Endothelial cell of umbilical vein (primary cell): ENCODE measurements at places on chromosomes 2 and 18. TPM values are rescaled to one million over a fixed set of nuclear protein-coding genes. Genes with fewer than 3 reads are reported as not detected.

The CCDC148 gene
- 0.04 TPM in 1 of 2 replicates, not detected in the other for polyA plus RNA-seq

The EVX2 gene
- polyA plus RNA-seq: not detected in 2 replicates

The APCDD1 gene
- 1.4 and 1.5 TPM in 2 replicates for polyA plus RNA-seq

GRCh38 chr2:156401861-156402260 is 34.3 kb upstream of the GPD2 start:
- DNase-seq: no peak

- no peak for DNase-seq
Observed at GRCh38 chr18:36302676-36303075, 5.2 kb downstream of the FHOD3 start.

DNA sequence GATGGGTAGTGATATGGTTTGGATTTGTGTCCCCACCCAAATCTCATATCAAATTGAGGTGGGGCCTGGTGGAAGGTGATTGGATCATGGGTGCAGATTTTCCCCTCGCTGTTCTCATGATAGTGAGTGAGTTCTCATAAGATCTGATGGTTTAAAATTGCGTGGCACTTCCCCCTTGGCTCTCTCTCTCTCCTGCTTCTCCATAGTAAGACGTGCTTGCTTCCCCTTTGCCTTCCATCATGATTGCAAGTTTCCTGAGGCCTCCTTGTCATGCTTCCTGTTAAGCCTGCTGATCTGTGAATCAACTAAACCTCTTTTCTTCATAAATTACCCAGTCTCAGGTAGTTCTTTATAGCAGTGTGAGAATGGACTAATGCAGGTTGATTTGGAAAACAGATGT is 223.2 kb upstream of the APCDD1 start:
- DNase-seq: no peak

- DNase-seq: no peak
Observed at GRCh38 chr18:48165111-48165866, 234.8 kb upstream of the SMAD2 start.

- no peak for DNase-seq
Observed at GRCh38 chr2:145524836-145525235, 1004.9 kb upstream of the ZEB2 start.

DNA sequence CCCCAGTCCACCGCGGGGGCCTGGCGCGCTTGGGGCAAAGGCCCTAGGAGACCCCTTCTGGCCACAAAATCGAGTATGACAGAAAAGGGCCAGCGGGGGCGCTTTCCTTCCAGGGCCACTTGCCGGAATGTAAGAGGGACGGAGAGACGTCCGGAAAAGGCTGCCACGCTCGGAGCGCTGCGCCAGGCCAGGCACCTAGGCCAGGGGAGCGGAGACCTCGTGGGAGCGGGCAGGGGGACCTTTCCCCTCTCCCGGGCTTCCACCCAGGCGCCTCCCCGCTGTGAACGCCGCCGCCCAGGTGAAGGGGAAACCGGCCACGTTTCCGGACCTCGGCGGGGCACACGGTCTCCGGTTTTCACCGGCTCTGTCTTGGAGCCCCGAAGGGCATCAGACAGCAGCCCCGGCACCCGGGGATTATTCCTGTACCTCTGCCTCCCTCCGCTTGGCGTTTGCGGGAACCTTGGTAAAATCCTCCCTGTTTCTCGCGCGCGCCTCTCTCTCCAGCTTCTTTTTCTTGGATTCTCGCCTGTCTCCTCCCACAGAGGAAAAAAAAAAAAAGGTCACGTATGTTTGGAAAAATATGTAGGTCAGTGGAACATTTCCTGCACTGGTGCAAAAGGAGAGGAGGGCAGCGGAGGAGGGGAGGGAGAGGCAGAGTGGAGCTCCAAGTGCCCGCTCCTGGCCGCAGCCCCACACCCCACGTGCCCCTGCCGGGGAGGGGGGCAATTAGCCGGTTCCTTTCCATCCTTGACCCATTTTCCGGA is 1.2 kb upstream of the NPAS2 start:
- DNase-seq: peak; percentile 90

DNA sequence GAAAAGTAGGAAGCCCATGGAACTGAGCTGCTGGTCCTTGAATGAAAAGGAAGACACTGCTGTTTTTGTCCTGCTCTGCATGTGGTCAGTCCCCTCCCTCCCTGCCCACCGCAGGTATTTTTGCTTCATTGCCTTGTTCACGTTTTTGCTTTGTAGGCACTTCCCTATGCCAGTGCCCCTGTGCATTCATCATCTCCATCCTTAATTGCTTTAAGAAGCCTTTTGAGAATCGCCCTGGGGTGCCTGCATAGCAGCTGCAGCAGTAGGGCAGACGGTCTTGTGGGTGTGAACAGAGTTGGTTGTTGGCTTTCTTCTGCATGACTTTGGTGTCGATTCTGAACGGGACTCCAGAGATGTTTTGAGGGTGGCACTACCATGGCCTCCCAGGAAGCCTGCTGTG is 97.0 kb downstream of the CABLES1 start:
- no peak for DNase-seq

- DNase-seq: peak; percentile 15
Observed at GRCh38 chr2:109384308-109385271, 229.2 kb downstream of the SEPTIN10 start.

DNA sequence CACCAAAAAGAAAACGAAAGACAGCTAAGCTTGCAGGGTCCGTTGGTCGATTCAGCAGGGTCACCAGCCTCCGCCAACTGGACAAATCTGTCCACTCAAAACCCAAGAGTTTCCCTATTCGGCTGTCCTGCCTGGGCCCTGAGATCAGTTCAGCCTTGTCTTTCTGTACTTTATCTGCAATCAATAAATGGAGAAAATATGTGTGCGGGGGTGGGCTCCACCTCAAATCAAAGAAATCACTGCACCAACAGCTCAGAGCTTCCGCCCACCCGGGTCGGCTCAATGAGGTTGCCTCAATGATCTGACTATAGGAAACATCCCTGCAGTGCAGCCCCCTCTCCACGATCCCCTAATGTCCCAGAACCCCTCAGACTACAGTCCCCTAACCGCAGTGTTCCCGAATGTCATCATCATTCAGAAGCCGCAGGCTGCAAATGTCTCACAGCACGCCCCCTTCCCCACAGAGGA is 447 bp downstream of the GGCX start:
- DNase-seq: no peak

GRCh38 chr2:200494048-200494447 is 15.8 kb downstream of the KCTD18 start:
- DNase-seq: no peak

- DNase-seq: peak; percentile 50
Observed at GRCh38 chr2:64666810-64667438, 13.2 kb upstream of the SERTAD2 start.

GRCh38 chr2:129464036-129464435 is 515.4 kb upstream of the RAB6C start:
- no peak for DNase-seq

DNA sequence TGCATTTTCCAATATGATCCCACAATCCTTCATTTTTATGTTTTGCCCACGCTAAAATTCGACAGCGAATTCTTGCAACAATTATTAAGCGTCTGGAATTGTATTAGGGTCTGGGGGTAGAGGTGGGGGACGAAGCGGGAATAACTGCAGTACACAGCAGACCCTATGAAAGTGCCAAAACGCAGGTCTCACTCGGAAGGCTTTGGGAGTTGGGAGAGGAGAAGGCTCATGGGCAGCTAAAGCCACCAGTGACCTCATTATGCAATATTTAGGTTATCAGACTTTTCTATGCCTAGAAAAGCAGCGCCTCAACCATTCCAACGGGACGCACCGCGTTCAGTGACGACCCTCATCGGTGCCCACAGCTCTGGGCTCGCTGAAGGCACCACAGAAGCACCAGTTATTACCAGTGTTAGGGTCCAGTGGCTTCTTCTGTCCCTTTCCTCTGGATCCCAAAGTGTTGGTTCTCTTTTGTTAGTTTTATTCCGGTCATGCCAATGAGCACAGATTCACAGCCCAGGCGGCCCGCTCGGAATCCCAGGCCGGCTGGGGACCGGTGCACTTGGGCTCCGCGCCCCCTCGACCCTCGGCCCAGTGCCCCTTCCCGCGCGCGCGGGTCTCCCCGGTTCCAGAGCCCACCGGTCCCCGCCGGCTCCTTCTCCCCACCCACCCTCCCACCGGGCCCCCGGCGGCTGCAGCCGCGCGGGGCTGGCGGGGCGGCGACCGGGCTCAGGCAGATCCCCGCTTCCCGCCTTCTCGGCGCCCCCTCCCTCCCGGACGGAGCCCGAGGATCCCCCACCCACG is 737 bp upstream of the MAPK4 start:
- no peak for DNase-seq

DNA sequence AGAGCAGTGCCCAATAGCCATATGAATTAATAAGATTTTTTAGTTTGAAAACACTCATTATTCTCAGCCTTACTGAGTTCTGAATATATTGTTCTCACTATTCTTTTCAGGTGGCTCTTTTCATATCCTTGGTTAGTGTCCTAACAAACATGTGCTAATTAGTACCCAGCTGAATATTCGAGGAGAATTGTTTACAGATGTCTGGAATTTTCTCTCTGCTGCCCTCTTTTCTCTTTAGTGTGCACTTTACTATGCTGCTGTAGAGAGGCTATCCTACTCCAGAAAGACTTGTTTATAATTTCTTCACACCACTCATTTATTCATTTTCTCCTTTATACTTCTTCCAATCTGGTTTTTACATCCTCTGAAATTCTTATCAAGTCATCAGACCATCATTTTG is 405.3 kb downstream of the SPAG16 start:
- no peak for DNase-seq
